GM23248 (cell line): ENCODE measurements at places on chromosomes 5 and 9. TPM values are rescaled to one million over a fixed set of nuclear protein-coding genes. Genes with fewer than 3 reads are reported as not detected.

Gene SPAG8
- 0.76 and 0.97 TPM in 2 replicates for total RNA-seq

Gene NEUROG1
- not detected in 2 replicates for total RNA-seq

Gene FBN2
- 63.2 and 70.8 TPM in 2 replicates for total RNA-seq

Gene GIN1
- total RNA-seq, result 2.1 and 19.1 TPM in 2 replicates

Gene NXNL2
- 3.1 TPM in 1 of 2 replicates, not detected in the other for total RNA-seq

Gene PCDHB13
- 2.8 and 3.3 TPM in 2 replicates for total RNA-seq

Gene SEMA5A
- total RNA-seq, result 38.2 and 40.1 TPM in 2 replicates

Gene KIAA1958
- total RNA-seq, result 4.7 and 7.7 TPM in 2 replicates

DNA sequence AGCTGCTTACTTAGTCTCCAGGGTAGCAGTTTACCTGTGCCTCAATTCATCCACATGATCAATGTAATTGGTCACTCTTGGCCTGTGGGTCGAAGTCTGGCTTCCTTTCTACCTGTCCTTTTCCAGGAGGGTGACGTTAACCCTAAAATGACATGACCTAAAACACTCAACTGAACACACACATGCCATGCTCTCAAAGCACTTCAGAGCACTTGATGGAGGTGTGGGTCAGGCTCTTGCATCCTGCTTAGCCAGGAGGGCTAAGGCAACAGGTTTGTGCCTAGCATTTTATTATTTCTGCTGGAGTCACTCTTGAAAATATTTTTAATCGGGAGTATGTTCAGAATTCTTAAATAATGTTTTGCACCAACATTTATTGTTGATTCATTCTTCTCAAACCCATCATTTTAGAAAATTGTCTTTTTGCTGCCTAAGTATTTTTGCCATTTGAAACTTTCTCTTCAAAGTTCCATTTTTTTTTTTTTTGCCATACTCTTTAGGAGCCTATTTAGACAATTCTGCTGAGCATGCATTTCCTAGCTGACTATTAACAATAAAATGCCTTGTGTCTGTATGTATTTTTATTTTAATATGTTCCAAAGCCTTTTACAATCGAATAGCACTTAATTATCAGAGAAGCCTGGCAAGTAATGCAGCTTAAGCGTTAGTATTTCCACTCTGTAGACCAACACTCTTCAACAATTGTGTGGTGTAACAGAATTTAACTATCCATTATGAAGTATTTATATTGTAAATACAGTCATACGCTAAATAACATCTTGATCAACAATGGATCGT, 59.1 kb downstream of the ATP10B start:
- no peaks in the 10 kb centered on the region for H3K36me3 ChIP-seq
- no peak overlapping the region for H3K4me3 ChIP-seq
- H3K27ac ChIP-seq, result no peak overlapping the region
- no peak for DNase-seq

GRCh38 chr9:94772639-94773303, 46.3 kb downstream of the AOPEP start:
- DNase-seq, result peak; percentile 27
- H3K27me3 ChIP-seq, result no peaks in the 10 kb centered on the region
- H3K4me1 ChIP-seq, result no peaks in the 10 kb centered on the region
- no peak overlapping the region for H3K27ac ChIP-seq
- no peaks in the 10 kb centered on the region for H3K36me3 ChIP-seq
- H3K4me3 ChIP-seq, result no peak overlapping the region

DNA sequence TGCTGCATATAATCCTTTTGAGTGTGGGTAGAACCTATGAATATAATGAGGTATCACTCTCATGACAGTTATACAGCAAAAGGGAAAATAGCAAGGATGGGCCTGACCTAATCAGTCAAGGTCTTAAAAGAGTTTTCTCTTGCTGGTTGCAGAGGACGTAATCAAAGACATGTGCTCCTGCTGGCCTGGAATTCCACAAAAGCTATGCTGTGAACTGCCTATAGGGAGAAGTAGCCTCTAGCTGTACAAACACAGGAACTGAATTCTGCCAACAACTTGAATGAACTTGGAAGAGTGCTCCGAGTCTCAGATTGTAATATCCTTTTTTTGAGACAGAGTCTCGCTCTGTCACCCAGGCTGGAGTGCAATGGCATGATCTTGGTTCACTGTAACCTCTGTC, 195.6 kb downstream of the PLK2 start:
- peaks cover 34% of the 10 kb centered on the region for H3K4me1 ChIP-seq
- no peak overlapping the region for H3K4me3 ChIP-seq
- no peaks in the 10 kb centered on the region for H3K36me3 ChIP-seq
- H3K27me3 ChIP-seq, result no peaks in the 10 kb centered on the region
- DNase-seq, result no peak

DNA sequence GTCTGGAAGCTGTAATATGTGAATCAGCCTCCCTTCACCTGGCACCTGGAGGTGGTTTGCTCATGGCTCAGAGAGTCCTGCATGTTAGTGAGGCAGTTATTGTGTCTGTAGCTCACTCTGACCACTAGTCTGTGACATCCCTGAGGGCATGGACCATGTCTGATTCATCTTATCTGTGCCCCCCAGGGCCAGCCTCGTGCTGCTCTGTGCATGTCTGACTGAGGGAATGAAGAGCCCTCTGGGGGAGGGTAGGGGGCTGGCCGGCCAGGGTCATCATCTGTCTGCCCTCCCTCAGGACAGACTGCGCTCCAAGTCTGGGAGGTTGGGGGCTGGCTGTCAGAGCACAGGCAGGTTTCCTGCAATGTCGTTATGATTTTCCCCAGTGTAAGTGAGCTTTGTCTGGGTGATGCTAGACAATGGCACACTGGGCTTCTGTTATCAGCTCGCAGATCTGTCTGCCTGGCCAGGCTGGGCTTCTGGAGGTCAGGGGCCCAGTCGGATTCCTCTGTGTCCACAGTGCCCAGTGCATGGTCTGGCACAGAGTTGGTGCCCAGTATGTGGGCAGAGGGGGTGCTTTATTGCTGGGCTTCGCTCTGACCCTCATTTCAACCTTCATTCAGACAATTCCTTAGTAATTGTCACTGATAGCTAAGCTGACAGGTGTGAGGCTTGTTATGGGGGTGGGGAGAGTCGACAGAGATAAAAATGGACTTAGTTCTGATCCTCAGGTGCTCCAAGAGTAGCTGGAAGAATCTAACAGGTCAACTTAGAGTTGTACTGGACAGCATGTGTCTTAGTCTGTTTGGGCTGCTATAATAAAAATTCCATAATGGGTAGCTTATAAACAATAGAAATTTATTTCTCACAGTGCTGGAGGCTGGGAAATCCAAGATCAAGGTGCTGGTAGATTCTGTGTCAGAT, 85.7 kb upstream of the SHB start:
- H3K27ac ChIP-seq, result no peak overlapping the region
- no peak overlapping the region for H3K4me3 ChIP-seq
- no peak for DNase-seq
- H3K27me3 ChIP-seq, result peaks cover 12% of the 10 kb centered on the region
- H3K36me3 ChIP-seq, result no peaks in the 10 kb centered on the region

DNA sequence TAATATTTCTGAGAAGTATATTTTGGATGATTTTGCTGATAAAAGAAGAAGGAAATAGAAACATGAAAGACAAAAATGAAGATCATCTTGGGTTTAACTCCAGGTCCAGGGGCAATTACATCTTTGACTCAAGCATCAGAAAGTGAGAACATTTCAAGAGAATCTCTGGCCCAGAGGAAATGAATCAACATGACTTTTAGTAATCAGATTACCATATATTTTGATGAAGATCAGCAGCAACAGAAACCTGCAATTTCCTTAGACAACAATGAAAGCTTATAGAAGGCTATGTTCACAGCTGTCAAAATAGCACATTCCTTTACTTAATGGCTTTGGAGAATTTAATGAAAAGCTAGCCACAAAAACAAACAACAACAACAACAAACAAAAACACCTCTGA, 638.1 kb downstream of the EFNA5 start:
- no peaks in the 10 kb centered on the region for H3K27me3 ChIP-seq
- no peaks in the 10 kb centered on the region for H3K36me3 ChIP-seq
- H3K27ac ChIP-seq, result no peak overlapping the region

DNA sequence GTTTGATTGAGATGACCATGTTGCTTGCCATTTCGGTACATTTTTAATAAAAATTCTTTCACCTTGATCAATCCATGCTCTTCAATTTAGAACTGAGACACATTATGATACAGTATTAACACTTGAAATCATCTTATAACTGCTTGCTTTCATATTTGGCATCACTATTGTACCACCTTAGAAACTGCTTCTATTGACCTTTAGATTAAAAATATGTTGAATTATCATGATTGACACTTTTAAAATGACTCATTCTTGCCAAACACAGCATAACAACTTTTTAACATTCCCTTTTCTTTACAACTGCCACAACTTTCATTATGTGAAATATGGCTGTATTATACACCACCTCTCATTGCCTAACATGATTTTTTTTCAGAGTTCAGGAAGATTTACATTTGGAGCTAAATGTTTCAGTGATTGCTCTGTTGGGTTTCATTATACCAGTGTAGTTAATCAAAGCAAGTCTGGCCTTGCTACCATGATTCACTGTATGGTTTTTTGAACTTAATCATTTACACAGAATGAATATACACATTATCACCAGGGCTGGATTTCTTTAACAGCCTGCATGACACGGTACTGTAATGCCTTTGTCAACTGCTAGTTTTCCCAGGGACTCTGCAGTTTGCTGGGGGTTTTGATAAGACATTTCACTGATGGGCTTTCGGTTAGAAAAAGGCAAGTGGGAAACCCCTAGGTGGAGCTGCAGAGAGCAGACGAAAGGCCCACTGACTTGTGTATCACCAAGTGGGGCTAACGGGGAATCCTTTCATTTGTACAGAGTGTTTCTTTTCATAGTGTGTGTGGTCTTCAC, 93.6 kb upstream of the TLE4 start:
- no peaks in the 10 kb centered on the region for H3K36me3 ChIP-seq
- peak; percentile 24 for DNase-seq
- no peaks in the 10 kb centered on the region for H3K4me1 ChIP-seq
- H3K27me3 ChIP-seq, result no peaks in the 10 kb centered on the region

DNA sequence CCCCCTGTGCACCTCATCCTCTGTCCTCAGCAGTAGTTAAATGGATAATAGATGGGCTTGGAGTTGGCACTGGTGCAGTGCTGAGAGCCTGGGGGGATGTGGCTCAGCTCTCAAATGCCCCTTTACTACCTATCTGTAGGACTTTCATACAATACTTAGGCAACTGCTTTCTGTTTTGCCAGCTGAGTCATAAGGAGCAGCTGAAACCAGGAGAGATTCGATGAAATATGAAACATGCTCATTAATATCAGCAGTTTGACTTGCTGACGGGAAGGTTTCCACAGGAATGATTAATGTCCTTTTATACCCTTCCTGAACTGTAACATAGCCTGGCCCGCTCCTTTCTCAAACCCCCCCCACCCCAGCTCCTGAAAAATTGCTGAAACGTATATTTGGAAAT, 142.6 kb downstream of the SAXO1 start:
- peak; percentile 24 for DNase-seq
- no peaks in the 10 kb centered on the region for H3K27me3 ChIP-seq
- H3K4me3 ChIP-seq, result no peak overlapping the region
- H3K27ac ChIP-seq, result no peak overlapping the region
- no peaks in the 10 kb centered on the region for H3K4me1 ChIP-seq
- peaks cover 80% of the 10 kb centered on the region for H3K36me3 ChIP-seq

DNA sequence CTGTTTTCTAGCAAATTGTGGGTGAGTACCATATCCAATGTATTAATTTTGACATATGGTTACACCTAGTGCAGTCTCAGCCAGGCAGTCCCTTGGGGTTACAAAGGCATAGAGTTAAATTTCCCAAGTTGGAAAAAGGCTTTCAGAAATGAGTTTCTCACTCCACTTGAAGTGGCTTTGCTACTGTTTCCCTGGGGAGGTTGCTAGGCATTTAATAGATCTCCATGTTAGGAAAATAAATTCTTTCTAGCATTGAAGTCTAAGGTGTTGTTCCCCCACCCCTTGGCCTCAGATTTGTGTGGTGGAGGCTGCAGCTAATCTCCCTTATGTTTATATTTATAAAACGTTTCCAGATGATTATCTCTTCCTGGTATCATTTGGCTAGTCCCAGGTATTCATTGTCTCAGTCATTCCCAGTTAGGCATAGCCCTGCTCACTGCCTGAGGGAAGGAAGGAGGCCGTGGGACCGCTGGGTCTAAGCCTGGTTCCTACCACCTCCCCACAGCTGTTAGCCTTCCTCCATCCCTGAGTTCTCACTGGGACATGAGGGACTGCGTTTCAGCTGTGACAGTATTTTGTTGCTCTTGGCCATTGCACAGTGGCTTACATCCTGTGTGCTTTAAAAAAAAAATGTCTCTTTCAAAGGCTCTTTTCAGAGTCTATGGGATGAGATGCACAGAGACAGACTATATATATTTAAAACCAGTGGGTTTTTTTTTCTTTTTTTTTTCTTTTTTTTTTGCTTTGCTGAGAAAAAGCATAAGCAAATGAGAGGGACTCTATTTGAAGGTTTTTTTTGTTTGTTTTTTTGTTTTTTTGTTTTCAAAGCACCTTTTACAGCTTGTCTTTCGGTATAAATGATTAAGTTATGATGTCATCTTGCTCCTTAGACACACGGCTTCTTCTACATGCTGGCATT, 121.5 kb downstream of the MAST4 start:
- H3K4me3 ChIP-seq, result no peak overlapping the region
- no peaks in the 10 kb centered on the region for H3K4me1 ChIP-seq
- H3K36me3 ChIP-seq, result no peaks in the 10 kb centered on the region
- no peak for DNase-seq

DNA sequence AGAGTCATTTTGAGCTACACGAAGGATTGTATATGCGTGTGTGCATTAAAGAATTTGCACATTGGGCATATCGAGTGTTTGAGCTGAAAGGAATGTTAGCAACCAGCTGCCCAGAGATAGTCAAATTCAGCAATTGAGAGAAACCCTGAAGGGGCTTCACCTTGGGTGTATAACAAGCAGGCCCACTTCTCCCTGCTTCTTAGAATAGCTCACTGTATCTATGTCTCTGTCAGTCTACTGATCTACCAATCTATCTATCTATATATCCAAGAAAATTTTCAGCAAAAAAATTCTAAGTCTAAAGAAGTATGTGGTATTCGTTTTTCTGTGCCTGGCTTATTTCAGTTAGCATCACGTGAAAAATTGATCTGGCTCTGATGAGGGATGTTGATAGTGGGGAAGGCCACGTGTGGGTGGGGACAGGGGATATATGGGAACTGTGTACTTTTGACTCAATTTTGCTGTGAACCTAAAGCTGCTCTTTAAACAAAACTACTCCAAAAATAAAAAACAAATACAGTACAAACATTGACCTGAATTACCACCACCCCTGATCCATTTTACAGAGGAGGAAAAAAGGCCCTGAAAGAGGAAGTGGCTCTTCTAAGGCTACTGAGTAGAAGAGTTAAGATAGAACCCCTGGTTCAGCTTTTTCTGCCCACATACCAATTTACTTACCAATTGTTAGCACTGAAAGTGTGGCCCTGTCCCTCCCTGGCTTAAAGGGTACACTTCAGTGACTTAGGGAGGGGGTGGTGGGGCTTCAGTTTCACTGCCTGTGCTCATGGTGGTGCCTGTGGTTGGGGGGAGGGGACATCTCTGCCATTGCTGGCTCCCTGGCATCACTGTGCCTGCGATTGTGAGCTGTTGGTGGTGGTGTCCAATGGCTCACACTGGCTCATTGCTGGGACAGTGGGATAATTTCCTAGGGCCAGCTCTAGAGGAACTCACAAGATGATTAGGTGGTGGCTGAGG, 141.8 kb downstream of the DOCK2 start:
- no peak overlapping the region for H3K4me3 ChIP-seq
- no peak overlapping the region for H3K27ac ChIP-seq
- H3K36me3 ChIP-seq, result no peaks in the 10 kb centered on the region
- no peak for DNase-seq
